Astrocyte of the cerebellum (primary cell): ENCODE measurements at places on chromosomes 1 and 21.

- peak; percentile 34 for DNase-seq
Measured at GRCh38 chr1:91851130-91852010, 34.6 kb downstream of the TGFBR3 start.

DNA sequence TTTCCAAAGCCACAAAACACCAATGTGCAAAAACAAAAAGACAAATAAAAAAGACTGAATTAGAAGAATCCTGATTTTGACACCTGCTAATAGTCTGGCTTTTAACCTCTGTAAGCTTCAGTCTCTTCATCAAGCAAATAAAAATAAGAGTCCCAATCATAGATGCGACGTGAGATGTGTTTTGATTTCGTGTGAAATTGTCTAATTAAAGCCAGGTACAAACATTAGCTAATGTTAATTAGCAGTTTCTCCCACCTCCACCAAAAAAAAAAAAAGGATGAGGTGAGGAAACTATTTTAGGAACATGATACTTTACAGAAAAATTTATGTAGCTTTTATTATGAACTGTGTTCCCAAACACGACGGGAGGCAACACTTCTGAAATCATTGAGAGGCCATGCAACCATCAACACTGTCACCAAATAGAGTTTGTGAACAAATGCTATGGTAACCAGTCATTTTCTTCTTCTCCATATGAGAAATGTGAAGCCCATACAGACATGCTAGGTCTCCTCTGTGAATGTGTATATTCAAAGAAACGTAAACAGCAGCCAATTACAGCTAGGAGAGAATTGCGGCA lies 6.7 kb upstream of the EVI5 start:
- DNase-seq: no peak

- DNase-seq: peak; percentile 52
Measured at GRCh38 chr1:211331011-211331709, 4.5 kb downstream of the TRAF5 start.

DNA sequence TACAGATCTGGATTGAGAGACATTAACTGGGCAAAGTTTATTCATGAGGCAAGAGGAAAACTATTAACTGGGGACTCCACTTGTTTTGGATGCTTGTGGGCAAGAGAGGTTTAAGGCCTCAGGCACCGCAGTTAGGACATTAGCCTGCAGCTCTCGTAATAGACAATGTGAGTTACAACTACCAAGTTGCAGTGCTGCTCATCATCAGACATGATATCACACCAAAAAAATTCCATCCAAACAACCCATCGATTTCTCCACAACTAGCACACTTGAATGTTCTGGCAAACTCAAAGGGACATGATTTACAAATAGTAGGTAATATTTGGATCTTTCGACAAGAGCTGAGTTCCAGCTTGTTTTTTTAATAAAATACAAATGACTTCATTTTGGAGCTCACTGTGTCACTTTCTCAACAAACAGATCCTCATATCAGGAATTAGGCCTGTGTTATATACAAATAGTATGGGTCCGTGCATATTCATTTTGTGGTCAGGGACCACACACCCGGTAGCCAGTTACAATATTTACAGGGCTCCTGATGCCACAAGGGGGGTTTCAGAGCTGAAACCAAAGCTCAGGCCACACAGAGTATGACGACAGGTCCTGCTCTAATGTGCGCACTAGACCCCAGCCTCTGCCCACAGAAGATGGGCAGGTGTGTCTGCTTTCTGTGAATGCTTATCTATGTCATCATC lies 128.0 kb downstream of the TGFBR3 start:
- DNase-seq: no peak

DNA sequence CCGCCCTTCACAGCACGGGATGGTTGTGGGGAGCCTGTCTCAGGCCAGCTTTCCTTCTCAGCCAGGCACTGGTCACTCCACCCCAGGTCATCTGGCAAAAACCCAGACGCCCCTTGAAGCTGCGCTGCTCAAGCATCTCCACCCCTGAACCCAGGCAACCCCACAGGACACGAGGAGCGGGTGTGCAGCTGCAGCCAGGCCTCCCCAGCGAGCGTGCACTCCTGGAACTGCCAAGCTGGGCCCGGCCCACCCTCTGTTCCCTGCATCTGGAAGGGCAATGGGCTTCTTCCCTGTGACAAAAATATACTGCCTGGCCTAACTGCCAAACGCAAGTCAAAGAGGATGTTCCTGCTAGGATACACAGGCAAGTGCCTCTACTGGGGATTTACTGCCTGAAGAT lies 39.7 kb downstream of the SLC66A1 start:
- DNase-seq: no peak

- peak; percentile 93 for DNase-seq
Measured at GRCh38 chr1:42420911-42421585, 34.8 kb downstream of the ZMYND12 start.

DNA sequence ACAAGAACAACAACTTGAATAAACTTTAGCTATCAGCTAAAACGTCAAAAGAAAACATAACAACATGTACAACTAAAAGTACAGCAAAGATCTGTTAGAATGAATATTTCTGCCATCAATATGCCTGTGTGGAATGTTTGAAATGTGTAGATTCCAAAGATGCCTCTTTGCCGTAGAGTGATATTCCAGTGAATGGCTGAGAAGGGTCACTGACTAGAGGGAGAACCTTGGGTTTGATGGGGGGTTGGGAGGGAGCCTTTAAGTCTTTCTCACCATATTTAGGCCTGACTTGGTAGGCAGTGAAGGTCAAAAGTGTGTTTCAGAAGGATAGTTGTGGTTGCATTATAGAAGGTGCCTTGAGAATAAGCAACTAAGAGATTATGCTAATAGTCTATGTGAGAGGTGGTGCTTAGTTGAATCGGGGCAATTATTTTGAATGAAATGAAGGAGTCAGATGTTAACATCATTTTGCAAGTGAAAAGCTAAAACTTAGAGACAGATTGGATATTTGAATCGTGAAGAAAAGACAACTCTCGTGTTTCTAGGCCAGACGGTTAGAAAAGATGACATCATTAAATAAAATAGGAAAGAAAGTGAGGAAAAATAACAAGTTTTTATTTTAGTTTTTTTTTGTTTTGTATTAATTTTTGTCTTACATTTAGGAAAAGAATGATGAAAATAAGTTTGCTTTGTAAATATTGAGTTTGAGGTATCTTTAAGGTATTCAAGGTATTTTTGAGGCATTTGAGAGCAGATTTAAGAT lies 53.8 kb downstream of the PLA2G4A start:
- no peak for DNase-seq

GRCh38 chr1:97603218-97603617 lies 317.6 kb downstream of the DPYD start:
- no peak for DNase-seq

GRCh38 chr21:34200288-34200905 lies 127.0 kb downstream of the MRPS6 start:
- no peak for DNase-seq

DNA sequence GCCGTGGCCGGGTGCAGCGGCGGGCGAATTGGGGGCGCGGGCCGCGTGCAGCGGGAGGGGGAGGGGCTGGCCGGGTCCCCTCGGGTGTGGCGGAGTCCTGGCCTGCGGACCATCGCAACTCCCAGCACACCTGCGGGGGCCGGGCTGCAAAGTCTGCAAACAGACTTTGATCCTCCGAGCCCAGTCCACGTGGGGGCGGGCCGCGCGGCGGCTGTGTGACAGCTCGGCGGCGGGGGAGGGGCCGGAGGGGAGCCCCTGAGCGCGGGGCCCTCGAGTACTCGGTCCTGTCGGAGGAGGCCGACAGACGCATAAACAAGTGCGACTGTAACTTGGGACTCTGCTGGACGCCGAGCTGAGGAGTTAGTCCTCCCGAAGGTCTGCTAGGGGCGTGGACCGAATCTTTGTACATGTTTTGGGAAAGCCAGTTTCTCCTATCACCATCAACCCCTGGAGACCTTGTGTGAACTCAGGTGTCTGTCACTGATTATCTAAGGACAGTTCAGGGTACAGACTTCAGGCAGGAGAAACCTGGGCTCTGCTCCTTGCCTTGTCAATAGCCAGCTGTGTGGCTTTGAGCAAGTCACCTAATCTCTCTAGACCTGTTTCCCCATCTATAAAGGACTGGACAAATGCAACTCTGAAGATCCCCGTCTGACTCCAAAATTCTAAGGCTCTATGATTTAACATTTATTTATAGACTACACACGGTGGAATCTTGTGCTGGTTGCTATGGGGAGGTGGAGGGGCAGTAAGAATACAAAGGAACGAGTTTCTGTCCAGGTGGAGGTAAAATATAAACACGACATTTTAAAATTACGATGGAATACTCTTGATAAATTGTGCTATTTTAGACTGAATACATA lies 710 bp upstream of the SLC30A1 start:
- DNase-seq: no peak

DNA sequence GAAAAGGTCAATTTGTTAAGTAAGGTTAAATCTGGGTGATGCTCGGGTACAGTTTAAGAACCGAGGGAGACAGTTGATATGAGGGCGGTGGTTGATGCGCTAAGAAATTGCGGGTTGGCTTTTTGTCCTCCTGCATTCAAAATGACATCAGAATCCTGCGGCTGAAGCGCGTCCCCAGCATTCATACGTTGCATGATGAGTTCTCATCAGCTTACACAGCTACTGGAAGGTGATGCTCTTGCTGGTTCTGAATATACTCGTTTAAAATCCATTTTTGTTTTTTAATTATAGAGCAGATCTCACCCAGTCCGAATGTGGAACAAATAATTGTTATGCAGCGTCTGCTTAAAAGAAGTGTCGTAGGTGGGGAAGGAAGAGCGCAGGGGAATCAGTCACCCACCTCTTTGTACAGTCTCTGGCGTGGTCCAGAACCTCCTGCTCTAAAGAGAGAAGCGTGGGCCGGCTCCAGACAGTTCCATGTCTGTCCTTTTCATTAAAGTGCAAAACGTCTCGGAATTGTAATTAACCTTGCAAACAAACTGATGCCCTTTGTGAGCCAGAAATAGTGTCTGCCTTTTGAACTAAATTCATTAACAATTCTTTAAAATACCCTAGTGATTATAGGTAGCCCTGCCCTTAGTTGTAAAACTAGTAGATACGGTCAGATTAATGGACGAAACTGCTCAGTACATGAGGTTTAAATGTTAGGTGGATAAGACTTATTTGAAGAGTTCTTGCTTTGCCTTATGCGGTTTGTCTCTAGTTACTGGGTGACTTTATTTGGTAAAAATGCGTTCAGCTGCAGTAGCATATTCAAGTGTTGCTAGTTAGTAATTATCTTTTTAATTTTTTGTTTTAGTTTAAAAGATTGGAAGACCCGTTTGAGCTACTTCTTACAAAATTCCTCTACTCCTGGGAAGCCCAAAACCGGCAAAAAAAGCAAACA lies 741 bp downstream of the RGS2 start:
- DNase-seq: no peak

GRCh38 chr1:206143537-206144172 lies 26.5 kb upstream of the AVPR1B start:
- DNase-seq: no peak

GRCh38 chr1:158818560-158818959 lies 12.6 kb upstream of the MNDA start:
- DNase-seq: no peak

DNA sequence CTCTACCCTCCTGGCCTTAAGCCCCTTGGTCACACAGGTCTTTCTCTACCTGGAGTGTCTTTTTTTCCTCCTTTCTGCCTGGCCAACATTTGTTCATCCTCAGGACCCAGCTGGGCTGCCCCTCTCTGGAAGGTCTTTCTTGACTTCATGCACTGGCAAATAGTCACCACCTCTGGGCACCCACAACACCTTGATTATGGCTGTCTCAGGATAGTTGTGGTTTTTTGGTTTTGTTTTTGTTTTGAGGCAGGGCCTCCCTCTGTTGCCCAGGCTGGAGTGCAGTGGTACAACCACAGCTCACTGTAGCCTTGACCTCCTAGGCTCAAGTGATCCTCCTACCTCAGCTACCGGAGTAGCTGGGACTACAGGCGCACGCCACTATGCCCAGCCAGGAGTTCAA lies 10.8 kb downstream of the RPS6KA1 start:
- DNase-seq: no peak

DNA sequence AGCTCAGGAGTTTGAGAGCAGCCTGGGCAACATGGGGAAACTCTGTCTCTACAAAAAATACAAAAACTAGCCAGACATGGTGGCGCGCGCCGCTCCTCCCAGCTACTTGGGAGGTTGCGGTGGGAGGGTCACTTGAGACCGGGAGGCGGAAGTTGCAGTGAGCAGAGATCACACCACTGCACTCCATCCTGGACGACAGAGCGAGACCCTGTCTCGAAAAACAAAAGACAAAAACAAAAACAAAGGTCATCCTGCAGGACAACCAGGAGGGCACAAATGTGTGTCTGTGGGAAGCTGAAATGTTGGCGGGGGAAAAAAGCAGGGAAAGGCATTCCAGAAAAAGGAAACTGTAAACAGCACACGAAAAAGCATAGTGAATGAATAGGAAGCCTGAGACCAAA lies 104.1 kb upstream of the HNRNPU start:
- DNase-seq: no peak

- no peak for DNase-seq
Measured at GRCh38 chr21:34181431-34182039, 108.2 kb downstream of the MRPS6 start.

DNA sequence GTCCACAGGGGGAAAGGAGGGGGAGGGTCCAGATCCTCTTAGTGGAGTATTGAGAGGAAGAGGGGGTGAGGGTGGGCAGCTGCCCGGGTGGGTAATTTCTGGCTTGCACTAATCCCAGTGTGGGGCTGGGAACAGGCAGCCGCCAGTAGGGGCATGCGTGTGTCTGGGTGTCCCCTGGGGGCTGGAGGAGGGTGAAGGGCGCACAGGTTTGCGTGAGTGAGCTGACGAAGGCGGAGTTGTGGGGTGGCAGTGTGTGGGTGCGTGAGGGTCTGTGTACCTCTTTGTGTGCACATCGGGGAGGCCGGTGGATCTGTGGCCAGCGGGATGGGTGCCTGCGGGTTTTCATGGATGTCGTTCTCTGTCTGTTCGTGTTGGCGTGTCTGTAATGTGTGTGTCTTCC lies 97.3 kb downstream of the PAX7 start:
- no peak for DNase-seq

DNA sequence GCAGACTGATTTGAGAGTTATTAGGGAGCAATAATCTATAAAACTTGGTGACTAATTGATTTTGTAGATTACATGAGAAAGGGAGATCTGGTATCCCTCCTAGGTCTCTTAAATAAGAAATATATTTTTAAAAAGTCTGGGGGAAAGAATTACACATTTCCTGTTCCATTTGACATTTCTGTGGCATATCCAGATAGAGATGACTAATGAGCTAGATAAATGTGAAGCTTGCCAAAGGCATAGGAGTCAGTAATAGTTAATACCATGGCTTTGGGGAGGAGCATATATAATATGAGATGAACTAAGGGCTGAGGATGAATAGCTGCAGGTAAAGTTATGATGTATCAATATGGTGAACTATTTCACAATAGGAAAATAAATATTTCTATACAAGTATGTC lies 663.7 kb downstream of the PTPRC start:
- no peak for DNase-seq
